T-helper 22 cell (primary cell): ENCODE measurements at places on chromosomes 1 and 21.

- DNase-seq = no peak
Observed at GRCh38 chr1:244052016-244052727, 1.1 kb downstream of the ZBTB18 start.

GRCh38 chr1:108194051-108194450 lies 6.1 kb downstream of the SLC25A24 start:
- no peak for DNase-seq

DNA sequence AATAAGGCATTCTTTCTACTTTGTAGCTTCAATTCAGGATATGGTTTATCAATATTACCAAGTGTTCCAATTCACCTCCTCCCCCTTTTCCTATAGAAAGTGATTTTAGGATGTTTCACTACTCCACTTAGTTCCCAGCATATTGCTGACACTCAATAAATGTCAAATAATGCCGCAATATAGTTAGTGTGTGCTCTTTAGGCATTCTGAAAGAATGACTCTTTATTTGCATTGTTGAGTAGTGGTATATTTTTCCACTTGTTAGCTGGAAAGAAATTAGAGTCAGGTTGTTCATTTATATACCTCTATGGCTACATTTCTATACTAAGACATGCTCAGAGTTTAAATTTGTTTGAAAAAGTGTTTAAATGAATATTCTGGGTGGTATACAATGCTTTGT lies 154.6 kb upstream of the C1orf105 start:
- no peak for DNase-seq

DNA sequence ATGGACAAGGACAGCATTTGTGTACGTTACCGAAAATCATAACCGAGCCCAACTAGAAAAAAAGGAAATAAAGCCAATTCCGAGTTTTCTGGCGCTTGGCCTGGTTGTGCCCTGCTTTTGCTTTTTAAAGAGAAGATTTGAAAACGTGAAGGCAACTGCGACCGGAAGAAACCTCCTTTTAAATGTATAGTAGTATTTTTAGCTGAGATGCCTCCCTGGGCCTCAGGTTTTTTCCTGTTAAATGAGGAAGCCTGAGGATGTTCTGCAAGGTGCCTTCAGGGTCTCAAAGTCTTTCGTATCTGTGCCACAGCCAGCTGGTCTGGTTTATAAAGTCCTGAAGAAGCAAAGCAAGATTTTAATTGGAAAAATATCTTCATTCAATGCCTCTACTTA lies 371 bp upstream of the ODF2L start:
- DNase-seq = no peak

- no peak for DNase-seq
Observed at GRCh38 chr21:41213021-41213420, 45.1 kb downstream of the BACE2 start.

DNA sequence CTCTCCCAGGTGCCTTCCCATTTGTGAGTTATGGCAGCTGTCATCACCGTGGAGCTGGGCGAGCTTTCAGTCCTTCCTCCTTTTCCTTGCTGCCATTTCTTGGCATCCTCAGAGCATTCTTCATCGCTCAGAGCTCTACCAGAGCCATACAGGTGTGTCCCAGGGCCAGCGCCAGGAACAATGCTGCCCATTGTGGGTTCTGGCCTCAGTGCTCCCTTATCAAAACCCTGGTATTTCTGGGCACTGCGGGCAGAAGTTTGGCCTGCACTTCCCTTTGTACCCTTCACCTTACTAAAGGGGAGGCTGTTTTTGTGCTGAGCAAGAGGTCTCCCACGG lies 28.5 kb downstream of the RASSF5 start:
- DNase-seq = no peak

GRCh38 chr1:59673573-59674450 lies 140.9 kb upstream of the HOOK1 start:
- no peak for DNase-seq

GRCh38 chr1:221740369-221740992 lies 1.4 kb downstream of the DUSP10 start:
- no peak for DNase-seq

DNA sequence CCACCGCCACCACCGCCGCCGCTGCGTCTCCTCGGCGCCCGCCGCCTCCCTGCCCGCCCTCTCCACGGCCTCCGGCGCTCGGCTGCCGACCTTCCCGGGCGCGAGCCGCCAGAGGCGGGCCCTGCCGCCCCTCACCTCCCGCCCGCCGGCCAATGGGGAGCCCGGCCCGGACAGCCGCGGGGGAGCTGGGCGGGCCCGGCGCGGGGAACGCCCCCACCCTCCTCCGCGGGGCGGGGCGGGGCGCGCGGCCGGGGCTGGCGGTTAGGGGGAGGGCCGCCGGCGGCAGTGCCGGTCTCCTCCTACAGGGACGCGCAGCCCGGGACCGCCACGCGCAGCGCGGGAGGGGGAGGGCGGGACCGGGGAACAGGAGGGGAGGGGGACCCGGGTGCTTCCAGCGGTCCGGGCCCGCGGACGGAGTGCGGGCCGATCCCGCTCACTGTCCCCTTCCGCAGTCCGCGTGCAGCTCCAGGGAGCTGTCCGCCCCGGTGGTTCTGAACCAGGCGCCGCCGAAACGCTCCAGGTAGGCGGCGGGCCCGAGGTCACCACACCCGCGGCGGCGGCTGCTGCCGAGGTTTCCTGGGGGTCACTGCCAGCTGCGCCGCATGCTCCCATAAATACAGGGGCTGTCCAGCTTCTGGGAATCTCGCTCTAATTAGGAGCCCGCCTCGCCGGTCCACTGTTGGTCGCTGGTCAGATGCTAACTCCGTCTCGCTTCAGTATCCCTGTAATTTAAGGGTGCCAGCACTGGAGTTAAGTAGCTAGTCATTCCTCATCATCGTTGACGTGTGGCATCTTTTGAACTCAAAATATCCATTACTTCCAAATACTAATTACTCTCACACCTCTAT lies at the start of gene PGBD5:
PGBD5 (minus strand) TSS at position 87 of the 848 bp plus-strand sequence. CDS start 404 bp downstream, outside the sequence.
- no peak for DNase-seq

GRCh38 chr1:31683997-31684396 lies 19.8 kb downstream of the COL16A1 start:
- DNase-seq = no peak

GRCh38 chr1:113021430-113022085 lies 51.4 kb upstream of the LRIG2 start:
- DNase-seq = no peak

DNA sequence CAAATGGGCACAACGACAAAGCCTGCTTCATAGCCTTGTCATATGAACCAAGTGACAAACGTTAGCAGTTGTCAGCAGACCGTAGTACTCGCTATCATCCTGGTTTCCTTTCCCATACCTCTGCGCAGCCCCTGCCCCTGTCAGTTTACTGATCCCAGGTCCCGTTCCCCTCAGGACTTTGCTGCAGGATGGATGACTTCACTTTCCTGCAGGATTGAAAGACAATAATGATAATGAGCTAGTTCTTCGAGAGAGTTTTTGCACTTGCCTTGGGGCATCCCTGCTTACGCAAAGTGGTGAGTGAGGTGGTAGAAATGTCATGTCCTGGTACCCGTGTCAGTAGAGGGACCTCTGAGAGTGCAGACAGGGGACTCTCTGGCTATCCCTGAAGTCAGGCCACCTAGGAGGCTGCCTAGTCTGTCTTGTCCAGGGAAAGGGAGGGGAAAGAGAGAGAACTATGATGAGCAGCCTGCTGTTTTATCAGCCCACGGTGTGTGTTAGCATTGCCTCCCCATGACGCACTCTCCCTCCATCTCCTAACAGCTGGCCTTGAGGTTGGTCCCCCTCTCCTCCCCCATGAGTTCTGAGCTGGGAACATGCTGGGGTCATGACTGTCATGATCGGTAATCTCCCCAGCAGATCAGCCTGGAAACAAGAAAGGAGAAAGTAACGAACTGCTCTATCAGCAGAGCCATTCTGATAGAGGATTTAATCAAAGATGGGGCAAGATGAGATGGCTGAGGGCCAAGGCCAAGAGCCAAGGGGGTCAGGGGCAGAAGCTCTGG lies 53.7 kb downstream of the ELK4 start:
- no peak for DNase-seq

- DNase-seq = no peak
Observed at GRCh38 chr1:160731990-160732389, 7.1 kb upstream of the SLAMF7 start.

- no peak for DNase-seq
Observed at GRCh38 chr1:61237659-61238358, 155.4 kb downstream of the NFIA start.

DNA sequence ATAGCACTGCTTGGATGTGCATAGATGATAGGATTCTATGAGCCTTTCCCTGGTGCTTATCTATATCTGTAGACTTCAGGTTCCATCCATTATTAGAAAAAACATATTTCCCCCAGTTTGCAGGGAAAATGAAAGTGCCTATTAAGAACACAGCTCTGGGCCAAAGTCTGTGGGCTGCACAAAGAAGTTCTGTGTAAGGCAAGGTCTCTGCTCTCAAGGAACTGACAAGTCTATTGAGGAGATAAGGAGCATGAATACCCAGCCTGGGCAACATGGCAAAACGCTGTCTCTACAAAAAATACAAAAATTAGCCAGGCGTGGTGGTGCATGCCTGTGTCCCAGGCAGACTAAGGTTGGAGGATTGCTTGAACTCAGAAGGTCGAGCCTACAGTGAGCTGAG lies 22.3 kb upstream of the SDE2 start:
- DNase-seq = no peak

DNA sequence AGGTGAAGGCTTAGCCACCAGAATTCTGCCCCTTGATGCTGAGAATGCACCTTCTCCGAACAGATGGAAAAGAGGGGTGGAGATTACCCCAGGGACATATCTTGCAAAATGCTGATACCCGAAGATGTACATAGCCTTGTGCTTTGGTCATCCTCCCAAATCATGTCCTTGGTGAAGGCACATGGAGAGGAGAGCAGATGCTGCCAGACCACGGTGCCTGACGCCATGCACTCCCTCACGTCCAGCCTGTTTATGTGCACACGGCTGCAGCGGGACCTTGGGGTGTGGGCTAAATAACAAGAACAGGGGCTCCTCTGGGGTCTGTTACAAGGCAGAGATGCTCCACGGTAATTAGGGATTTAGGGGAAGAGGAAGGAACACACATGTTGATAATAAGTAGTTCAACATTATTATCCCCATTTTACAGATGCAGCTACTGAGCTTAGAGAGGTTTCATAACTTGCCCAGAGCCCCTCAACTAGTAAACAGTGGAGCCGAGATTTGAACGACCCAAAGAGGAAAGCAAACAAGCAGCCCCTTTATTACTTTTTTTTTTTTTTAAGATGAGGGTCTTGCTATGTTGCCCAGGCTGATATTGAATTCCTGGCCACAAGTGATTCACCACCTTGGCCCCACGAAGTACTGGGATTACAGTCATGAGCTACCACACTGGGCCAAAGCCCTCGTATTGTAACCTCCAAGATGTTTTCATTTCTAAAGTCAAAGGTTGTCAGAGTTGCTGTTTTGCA lies 12.9 kb downstream of the EPHX1 start:
- DNase-seq = no peak

DNA sequence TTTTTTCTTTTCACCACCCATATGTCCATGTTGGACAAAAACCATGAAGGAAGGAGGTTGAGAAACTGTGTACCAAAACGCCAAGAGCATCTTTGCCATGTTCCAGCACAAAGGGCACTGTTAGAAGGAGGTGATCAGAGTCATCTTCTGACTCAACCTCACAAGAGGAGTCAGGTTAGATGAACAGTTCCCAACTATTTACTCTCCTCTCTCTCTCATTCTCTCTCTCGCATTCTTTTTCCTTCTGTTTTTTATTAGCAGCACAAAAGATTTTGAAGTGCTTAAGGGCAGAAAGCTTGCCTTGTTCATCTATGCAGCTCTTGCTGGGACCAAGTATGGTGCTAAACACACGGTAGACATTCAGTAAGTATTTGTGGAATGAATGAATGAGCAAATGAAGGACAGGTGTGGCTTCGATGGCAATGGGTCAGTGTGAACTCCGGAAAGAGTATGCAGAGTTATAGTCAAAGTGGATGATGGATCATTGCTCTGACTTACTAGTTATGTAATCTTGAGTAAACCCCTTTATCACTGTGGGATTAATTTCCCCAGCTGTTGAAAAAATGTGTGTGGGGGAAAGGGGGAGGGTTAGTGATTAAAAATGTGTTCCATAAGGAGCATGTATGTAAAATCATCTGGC lies 33.9 kb downstream of the DDR2 start:
- no peak for DNase-seq

DNA sequence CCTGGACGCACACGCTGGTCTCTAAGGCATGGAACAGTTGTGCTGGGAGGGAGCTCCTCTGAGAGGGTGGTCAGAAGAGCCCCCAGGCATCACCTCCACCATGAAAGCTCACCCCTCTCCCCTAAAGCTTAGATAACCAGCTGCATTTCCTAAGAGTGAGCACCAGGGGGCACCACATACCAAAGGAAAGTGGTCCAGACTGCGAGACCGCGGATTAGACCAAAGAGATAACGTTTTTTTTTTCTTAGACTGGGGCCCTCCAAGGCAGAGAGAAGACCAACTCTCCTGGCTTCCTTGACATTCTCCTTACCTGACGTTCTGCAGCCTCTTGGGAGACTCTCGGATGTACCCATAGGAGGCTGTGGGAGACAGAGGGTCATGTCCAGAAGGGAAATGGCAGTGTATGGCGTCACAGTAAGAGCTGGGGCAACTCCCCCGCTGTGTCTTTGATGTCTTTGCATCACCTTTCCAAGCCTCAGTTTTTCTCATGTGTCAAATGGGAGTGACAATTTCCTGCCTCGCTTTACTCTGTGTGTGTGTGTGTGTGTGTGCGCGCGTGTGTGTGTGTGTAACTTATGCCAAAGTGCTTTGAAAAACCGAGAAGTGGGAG lies 12.3 kb upstream of the IFNLR1 start:
- peak; percentile 52 for DNase-seq

DNA sequence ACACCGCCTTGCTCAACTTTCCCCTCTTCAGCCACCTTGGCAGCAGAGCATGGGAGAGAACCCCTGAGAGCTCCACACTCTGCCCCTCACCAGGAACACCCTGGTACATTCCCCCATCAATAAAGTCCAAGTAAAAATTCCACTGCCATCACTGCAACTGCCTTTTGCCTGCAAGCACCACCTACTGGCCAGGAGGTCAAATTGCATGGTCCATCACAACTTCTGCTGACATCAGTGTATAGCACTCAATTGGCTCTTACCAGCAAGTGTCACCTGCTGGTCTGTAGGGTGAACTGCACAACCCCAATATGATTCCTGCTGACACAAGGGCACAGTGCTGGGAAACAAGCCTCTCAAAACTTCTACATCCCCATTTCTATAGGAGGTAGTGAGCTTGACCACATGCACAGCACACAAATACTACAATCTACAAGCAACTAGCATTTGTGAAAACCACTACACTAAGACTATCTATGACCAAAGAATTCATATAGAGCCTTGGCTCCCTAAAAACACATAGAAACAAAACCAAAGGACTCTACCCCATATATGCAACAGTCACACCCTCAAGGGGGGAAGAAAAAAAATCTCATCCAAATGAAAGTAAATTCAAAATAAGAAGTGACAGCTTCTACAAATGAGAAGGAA lies 69.2 kb downstream of the FASLG start:
- no peak for DNase-seq

- DNase-seq = no peak
Observed at GRCh38 chr1:150552128-150552910, 3.1 kb downstream of the ADAMTSL4 start.

- no peak for DNase-seq
Observed at GRCh38 chr1:119711804-119712341, at the start of gene PHGDH. TSS of gene PHGDH (plus strand) at chr1:119711934. CDS start at chr1:119712023, 89 bp downstream.

- no peak for DNase-seq
Observed at GRCh38 chr1:187763976-187764375, 935.2 kb downstream of the PLA2G4A start.

- DNase-seq = no peak
Observed at GRCh38 chr1:16209847-16210407, 2.5 kb downstream of the ARHGEF19 start.
